ENCODE measurements at places on chromosomes 11 and 22.

GRCh38 chr22:32339190-32340012, 18.3 kb upstream of the RFPL3 start:
- no peak for DNase-seq

DNA sequence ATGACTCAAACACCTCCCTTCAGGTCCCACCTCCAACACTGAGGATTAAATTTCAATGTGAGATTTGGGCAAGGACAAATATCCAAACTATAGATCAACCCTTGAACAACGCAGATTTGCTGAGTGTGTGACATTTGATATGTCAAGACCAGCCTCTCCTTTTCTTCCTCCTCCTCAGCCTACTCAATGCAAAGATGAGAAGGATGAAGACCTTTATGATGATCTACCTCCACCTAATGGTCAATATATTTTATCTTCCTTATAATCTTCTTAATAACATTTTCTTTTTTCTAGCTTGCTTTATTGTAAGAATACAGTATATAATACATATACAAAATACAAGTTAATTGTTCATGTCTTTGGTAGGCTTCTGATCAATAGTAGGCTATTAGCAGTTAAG, 67.5 kb upstream of the MPPED2 start:
- DNase-seq: no peak

DNA sequence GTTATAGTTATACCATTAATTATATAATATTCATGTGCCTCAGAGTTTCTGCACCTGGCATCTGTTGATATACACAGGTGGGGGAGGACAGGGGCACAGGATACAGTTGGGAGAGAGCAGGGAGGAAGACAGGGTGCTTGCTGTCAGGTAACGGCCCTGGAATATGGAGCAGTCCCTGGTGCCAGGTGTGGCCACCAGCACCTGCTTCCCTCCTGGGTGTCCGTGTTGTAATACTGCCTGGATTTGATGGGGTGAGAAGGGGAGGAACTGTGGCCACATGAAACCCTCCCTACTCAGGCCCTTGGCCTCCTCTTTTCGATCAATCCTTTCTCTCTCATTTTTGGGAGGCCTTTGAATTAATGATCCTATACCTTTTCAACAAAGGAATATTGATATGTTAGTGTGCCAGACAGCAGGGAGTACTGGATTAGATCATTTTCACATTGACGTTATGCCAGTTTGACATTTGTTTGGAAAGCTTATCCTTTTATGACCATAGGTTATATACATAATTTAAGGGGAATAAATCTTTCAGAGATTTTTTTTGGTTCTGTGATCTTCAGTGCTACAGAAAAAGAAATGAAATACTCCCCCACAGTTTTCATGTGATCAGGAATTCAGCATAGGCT, 88.6 kb downstream of the TEAD1 start:
- DNase-seq: no peak

- DNase-seq: no peak
Measured at GRCh38 chr11:103709371-103709770, 327.1 kb upstream of the DDI1 start.

GRCh38 chr22:42388130-42388797, 43.9 kb downstream of the NFAM1 start:
- DNase-seq: no peak

- no peak for DNase-seq
Measured at GRCh38 chr11:133929401-133930052, 27.2 kb downstream of the IGSF9B start.

- no peak for DNase-seq
Measured at GRCh38 chr11:105489446-105489845, 120.4 kb upstream of the GRIA4 start.

GRCh38 chr22:49276567-49276966, 551.1 kb downstream of the BRD1 start:
- DNase-seq: no peak

DNA sequence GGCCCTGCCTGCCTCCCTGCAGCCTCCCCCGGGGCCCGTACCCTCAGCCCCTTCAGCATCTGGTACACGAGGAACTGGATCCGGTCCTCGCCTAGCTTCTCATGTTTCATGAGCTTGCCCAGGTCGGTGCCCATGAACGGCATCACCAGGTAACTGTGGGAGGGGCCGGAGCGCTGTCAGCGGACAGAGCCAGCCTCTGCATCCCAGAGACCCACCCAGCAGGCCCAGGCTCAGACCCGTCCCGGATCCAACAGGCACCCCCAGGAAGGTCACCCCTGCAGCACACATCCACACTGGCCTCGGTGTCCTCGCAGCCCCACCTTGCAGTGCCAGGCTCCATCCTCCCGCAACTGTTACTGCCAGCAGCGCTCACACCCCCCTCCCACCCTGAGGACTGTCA, 4.4 kb downstream of the MAPK12 start:
- no peak for DNase-seq

DNA sequence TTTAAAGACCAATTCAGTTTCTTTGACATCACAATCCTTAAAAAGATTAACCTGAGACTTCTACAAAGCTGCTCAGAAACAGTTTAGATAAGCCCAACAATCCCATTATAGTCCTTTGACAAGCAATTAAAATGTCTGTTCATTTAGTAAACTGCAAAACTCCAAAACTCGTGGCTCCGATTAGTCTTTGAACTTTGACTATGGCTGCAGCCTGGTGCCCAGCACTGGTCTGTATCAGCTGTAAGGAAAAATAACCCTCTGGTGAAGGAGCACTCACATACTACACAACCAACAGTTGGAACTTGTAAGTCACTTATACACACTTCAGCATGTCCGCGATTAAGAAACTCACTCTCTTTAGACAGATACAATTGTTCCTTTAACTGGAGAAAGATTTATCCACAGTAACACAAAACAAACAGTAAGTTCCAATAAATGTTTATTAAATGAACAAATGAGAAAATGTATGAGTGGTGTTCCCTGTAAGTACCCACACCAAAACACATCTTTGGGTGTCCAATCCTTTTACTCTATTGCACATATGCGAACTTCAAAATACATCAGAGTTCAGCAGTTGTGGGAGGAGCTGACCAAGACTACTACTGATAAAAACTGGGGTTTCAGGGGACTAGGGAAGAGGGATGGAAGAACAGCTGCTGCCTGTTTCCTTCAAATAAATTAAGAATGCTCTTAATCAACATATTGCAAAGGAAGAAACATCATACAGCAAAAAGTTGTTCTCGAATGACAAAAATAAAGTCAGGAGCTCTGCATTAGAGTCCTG, 36.4 kb downstream of the PITPNB start:
- no peak for DNase-seq

- DNase-seq: no peak
Measured at GRCh38 chr11:121930004-121930965, 185.7 kb downstream of the BLID start.

DNA sequence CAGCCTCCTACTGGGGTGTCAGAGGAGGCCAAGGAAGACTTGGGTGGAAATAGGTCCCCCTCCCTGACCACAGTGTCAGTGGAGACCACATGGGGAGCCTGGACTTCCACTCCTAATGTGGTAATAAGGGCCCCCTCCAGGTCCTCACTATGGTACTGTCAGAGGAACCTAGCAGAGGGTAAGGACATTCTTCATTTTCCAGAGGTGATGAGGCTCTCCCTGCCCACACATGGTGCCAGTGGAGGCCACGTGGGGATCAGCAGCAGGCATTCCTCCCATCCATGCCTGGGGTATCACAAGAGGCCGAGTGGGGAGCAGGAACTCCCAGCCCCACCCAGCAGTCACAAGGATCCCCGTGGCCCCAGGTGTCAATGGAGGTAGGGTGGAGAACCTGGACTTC, 6.5 kb upstream of the CLDN5 start:
- DNase-seq: peak; percentile 30

DNA sequence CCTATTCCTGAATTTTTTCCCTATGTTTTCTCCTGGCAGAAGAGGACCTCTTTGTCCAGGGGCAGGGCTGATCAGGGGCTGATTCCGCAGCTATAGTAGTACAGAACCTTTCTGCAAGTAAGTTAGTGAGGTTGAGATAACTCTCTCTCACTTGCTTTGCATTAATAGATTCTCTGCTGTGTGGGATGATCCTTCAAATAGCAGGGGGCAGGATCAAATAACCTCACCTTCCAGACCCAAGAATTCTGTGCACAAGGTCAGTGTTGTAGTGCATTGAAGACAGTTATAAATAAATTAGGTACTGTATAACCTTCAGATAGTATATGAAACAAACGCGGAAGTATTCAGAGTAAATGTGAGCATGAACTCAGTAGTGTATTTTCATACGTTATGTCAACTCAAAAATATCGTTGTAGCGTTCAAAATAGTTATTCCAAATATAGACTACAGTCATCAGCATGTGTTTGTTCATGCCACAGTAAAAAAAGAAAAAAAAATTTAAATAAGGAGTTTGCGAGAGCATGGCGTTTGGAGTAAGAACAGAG, 278 bp downstream of the MMP26 start:
- no peak for DNase-seq

DNA sequence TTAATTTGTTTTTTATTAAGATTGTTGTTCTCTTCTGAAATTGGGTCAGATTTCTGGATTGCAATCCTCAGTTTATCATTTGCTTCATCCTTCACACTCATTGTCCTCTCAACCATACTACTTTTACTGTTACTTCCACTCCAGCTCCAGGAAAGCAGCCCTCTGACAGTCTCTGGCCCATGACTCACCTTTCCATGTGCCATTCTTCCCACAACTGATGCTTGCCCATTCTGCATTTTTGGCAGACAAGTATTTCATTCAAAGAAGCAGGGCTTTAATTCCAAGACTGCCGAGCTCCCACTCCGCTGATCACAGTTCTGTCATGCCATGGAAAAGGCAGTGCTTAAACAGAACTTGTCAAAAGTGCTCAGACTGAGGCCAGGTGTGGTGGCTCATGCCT, 139.2 kb downstream of the WNT11 start:
- no peak for DNase-seq

DNA sequence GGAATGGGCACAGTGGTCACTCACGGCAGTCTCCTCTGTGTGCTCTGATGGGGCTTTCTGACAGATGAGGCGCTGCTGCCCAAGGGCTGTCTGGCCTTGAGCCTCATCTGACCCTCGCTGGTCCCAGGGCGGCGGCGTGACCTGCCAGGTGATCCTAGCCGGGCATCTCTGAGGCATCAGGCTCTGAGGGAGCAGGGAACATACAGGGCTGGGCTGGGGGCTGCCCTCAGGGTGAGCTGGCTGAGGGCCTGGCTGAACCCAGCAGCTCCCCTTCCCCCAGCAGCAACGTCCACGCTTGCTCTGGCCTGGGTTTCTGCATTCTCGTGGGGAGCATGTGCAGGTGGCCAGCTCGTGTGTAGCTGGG, 47.6 kb downstream of the MOB2 start:
- no peak for DNase-seq

DNA sequence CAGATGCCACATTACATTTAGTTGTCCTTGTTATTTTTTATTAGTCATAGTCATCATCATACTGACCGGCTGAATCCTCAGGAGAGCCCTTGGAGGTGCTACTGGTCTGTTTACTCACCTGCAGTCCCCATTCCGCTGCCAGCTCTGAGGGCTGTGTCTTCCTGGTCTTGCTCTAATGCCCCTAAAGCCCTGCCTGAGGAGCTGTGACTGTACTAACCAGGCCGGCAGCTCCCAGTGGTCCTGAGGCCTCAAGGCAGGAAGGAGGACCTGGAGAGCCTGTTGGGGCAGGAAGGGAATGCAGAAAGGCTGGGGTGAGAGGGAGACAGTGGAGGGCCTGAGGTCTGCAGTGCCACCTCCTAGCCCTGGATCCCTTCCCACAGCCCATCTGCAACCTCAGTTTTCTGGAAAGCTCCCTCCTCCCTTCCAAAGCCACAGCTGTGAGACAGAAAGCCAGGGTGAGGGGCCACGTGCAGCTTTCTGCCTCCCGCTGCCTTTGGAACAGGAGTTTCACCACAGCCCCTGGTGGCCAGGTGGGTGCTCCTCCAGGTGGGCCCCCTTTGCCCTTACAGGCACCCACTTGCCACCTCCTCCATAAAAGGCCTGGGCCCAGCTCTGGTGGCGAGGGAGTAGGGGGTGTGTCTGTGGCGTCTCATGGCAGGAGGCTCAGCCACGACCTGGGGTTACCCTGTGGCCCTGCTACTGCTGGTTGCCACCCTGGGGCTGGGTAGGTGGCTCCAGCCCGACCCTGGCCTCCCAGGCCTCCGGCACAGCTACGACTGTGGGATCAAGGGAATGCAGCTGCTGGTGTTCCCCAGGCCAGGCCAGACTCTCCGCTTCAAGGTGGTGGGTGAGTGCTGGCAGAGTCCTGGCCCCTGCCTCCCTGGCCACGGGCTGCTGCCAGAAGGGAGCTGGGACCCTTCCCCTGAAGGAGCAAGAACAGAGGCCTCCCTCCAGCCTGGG, at the start of gene ZP1:
TSS of gene ZP1 (plus strand) at position 632 of the 960 bp plus-strand sequence. CDS start at position 652, 20 bp downstream.
- DNase-seq: no peak

DNA sequence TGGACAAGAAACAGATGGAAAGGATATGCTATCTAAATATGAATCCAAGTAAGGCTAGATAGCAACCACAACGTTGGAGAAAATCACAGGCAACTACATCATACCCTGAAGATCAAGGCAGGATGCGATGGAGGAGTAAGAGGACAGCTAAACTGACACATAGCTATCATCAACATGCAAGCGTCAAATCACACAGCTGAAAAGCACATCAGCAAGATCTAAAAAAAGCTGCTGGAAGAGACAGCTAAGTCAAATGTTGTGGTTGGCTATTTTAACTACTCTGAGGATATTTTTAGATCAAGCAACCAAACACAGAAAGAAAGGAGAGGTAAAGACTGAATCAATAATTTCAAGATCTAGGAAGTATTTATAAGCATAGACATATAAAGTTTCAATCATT, 466.9 kb downstream of the BRD1 start:
- DNase-seq: no peak

DNA sequence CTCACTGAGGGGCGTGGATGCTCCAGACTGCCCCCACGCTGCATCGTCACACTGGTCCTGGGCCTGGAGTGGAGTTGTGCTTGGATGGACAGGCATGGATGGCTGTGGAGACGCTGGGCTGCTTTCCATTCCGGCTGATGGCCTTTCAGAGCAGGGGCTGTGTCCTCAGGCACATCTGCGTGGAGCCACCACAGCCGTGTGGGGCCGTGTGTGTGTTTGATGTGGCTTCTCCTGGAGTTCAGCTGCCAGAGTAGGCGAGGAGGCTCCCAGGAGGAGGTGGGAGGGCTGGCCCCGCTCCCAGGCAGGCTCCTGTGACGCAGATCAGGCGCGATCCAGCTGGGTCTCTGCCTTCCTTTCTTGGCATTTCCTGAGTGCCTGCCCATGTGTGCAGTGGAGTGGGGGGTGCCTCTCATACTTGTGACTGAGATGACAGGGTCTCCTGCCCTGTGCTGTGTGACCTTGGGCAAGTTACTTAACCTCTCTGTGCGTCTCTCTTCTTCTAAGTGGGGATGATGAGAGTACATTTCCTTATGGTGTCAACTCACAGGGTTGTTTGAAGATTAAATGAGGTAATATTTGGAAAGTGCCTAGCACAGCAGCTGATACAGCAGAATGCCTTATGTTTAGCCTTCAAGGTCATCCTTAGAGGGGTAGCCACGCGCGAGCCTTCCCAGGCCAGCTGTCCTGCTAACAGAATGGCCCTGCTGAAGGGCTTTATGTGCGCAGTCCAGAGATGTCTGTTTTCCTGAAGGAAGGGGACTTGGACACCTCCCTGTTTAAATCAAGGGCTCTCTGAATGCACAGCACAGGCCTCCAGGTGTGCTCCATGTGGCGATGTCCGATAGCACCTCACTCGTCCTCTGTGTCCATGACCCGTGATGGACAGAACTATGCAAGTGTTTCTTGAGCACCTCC, 33.5 kb downstream of the GLB1L2 start:
- DNase-seq: no peak

All from left lobe of liver (tissue), 2 donors.